ENCODE measurements at places on chromosomes 2 and 18. TPM values are rescaled to one million over a fixed set of nuclear protein-coding genes. Genes with fewer than 3 reads are reported as not detected.

Gene MTIF2
- 39.8 TPM for total RNA-seq

Gene OTOF
- total RNA-seq: 0.07 TPM

- DNase-seq: no peak
These were observed 44.6 kb downstream of the THUMPD2 start for GRCh38 chr2:39734445-39734844.

DNA sequence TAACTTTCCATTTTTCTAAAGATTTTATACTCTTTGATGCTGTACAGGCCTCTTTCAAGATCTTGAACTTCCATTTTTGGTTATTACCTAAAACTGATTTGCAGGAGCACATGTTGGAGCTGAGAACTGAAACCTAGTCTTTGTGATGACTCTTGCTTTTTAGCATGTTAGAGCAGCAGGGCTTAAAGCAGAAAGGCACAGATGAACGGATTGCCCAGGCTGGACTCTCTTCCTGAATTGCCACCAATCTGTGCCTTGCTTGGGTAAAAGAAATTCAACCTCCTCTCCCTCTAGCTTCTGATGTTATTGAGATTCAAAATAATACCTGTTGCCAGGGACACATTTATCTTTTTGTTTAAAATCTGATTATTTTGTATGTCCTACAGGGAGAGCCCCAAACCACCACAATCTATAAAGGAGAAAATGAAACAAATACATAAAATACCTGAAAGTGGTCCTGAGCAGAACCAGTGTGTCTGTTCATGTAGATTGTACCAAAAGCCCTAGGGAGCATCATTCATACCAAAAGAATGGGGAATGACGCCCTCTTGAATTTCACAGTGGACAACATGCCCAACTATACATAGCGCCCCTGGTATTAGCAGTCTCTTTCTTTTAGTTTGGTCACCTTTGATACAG is 277.0 kb upstream of the MAP2 start:
- DNase-seq: no peak

GRCh38 chr2:241896746-241897201 is 27.2 kb downstream of the RTP5 start:
- no peak for DNase-seq
